ENCODE measurements at places on chromosomes 16 and 17.
A peak's percentile ranks its signal among the peaks of the same experiment; 100 is the strongest.

DNA sequence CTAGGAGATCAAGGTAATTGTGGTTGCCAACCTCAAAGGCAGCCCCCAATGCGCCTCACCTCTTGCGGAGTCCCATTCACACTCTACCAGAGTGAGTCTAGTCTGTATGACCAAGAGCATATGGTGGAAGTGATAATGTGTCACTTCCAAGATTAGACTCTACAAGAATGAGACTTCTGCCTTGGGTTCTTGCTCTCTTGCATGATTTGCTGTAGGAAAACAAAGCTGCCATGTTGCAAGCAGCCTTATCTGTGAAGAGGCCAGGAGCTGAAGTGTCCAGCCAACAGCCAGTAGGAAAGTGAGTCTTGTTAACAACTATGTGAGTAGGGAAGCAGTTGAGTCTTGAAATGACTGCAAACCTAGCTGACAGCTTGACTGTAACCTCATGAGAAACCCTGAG, 3.4 kb downstream of the TERF2 start:
- no peak for DNase-seq

DNA sequence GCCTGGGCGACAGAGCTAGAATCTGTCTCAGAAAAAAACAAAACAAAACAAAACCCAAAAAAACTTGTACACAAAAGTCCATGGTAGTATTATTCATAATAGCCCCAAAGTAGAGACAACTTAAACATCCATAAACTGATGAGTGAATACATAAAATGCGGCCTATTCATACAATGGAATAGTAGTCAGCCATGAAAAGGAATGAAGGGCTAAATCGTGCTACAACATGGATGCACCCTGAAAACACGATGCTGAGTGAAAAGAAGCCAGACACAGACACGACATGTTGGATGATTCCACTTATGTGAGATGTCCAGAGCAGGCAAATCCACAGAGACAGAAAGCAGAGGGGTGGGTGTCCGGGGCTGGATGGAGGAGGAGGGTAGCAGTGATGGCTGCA, 12.3 kb downstream of the KCNG4 start:
- DNase-seq = no peak

GRCh38 chr16:86930663-86931373, 352.5 kb downstream of the FOXL1 start:
- no peak for DNase-seq

DNA sequence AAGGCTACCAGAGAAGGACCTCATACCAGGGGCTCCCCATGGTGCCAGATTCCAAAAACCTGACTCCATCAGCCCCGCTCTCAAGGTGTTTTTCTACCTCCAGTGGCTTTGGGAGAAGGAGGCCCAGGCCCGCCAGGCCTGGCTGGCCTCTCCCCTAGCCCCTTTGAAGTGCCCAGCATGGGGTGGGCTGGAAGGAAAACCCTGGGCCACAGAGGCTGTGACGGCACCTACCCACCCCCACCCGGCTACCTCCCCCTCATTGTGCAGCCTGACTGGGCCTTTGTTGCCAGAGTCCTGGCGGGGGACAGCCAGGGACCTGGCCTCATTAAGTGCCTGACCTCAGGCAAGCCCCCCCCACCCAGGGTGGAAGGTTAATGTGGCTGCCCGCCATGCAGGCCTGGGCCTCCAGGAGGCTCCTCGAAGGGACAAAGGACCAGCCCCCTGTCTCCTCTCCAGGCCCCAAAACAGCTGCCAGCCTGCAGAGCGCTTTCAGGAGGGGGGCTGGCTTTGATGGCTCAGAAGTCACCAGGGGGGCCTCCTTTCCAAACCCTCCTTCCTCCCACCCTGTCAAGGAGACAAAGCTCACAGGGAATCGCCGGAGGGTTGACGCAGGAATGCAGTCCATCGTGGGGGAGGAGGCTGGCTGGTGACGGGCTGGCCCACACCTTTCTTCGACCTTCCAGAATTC, 159.4 kb downstream of the ZNF423 start:
- no peak for DNase-seq

DNA sequence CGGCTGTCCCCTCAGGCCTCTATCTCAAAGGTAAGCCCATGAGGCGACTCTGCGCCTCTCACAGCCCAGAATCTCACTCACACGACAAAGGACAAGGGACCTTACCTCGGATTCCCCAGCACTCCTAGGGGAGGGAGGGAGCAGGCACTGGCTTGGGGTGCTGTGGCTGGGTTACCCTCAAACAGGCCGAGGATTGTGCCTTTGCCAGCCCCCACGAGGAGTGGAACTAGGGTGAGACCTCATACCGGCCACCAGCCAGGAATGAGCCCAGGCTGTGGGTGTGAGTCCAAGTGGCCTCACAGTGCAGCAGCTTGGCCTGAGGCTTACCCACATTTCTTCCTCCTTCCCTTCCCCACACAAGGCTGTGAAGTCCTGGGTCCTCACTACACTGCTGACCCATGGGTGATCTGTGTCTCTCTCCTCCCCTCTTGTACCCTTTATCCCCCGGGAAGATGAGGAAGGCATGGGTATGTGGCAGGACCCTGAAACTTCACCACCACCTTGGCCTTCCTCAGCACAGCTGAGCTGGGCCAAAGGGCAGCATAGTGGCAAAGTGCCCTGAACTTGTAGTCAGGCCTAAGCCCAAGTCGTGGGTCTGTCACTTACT, 5.9 kb downstream of the PROCA1 start:
- no peak for DNase-seq

GRCh38 chr17:78986048-78986648, 6.4 kb upstream of the LGALS3BP start:
- peak; percentile 66 for DNase-seq
